Iris pigment epithelial cell (primary cell): ENCODE measurements at places on chromosomes 11 and 22.
A peak's percentile ranks its signal among the peaks of the same experiment; 100 is the strongest.

DNA sequence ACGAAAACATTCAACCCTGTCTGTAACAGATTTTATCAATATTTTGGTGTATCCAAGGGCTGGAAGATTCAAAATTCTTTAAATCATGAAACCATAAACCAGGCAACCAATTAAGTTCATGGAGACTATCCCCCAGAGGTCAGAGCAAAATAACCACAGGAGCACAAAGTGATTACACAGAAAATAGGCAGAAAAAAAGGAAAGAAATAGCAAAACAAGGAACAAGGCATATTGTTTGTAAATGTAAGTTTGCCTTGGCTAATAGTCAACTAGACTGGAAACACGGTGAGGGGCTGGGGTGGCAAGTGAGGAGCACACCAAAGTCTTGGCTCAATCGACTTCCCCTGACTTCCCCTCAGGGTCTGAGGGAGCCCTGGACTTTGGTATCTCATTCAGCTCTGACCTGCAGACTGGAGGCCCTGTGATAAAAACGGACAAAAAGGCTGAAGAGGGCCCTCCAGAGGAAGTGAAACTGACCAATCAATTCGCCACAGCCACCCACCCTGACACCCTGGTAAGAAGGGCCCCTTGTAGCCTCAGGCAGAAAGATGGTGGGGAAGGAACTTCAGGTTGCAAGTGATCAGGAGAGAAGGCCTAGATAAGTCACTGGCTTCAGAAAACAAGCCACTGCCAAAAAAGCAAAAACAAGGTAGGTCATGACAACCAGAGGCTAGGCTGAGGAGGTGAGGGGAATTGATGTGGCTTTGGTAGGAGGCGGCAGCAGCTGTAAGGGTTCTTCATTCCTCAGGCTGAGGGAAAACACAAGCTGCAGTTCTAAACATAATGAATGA lies 1.8 kb downstream of the SIK3 start:
- no peak for DNase-seq

- no peak for DNase-seq
Observed at GRCh38 chr22:47361247-47361646, 598.8 kb downstream of the TBC1D22A start.

DNA sequence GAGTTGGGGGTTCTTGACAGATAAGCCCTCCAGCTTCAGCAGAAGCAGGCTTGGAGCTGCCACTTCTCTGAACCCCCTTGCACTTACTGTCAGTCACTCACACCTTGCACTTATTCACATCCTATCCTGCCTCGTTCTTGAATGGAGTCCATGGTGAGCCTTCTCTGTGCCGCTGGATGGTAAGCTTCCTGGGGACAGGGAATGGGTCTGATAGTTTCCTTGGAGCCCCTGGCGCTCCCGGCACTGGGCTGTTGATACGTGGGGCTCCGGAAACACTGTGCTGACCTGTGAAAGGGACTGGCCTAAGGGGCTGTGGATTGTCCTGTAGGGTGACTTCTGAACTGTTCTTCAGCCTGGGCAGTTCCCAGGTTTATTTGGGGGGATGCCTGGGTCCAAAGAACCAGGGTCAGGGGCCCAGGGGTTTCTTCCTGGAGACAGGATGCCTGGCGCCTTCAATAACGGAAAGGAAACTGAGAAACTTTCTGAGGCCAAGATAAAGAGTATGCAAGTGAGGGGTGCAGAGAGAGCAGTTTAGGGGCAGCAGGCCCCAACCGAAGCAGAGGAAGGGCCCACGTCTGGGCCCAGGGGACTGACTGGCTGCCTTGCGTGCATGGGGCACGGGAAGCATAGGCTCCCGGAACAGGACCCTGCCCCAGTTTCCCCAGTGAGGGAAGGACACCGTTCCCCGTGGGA lies 709 bp upstream of the ST3GAL4 start:
- DNase-seq = no peak

GRCh38 chr11:65553301-65554001 lies 4.7 kb downstream of the LTBP3 start:
- no peak for DNase-seq

DNA sequence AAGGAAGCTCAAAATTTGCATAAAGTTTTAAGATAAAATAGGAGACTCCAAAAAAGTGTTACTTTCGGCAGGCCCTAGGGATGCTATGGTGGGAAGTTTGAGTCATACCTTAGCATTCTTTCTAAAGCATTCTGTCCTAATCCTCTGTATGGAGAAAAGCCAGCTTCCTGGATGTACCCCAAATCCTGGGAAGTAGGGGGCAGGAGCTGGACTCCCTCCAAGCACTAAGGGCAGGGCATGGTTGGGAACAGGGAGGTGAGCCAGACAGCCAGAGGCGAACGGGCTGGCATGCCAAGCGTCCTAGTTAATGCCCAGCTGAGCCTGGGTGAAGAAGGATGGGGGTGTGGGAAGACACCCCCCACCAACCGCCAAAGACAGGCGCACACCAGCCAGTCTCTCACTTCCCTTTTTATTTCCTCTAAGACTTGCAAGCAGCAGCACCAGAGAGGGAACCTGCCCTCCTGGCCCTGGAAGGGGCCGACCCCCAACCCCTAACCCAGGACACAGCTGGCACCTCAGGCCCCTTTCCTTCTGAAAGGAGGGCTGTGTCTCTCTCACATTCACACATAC lies 23.9 kb downstream of the RTN4RL2 start:
- DNase-seq = no peak

GRCh38 chr11:33606762-33607161 lies 93.9 kb downstream of the C11orf91 start:
- DNase-seq = no peak

DNA sequence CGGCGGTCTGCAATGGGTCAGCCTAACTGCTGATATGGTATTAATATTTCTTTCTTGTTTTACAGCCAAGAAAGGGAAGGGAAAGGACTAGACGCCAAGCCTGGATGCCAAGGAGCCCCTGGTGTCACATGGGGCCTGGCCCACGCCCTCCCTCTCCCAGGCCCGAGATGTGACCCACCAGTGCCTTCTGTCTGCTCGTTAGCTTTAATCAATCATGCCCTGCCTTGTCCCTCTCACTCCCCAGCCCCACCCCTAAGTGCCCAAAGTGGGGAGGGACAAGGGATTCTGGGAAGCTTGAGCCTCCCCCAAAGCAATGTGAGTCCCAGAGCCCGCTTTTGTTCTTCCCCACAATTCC lies 1.9 kb downstream of the MDK start:
- no peak for DNase-seq

DNA sequence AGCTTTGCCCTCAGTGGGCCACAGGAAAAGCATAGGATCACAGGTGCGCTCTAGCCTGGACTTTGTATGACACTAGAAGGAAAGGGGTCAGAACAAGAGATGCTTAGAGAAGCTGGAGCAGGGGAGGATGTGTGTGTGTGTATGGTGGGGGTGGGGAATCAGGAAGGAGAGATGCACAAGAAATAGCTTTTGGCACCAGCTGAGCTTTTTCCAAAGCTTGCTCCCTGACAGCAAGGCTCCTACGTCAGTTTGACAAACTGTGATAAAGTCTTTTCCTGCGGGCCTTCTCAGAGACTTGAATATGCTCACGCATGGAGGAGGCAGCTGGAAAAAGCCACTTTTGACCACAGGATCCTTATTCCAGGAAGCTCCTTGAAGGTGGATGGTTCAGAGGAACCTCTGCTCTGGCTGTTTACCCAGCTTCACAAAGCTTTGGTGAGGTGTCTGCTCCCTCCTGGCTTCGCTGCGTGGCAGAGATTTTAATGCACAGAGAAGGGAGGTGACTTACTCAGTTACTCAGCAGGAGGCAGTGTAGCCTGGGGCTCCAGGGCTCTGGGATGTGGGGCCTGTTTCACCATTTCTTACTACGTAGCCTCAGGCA lies 3.9 kb downstream of the CDC42EP1 start:
- peak; percentile 45 for DNase-seq

DNA sequence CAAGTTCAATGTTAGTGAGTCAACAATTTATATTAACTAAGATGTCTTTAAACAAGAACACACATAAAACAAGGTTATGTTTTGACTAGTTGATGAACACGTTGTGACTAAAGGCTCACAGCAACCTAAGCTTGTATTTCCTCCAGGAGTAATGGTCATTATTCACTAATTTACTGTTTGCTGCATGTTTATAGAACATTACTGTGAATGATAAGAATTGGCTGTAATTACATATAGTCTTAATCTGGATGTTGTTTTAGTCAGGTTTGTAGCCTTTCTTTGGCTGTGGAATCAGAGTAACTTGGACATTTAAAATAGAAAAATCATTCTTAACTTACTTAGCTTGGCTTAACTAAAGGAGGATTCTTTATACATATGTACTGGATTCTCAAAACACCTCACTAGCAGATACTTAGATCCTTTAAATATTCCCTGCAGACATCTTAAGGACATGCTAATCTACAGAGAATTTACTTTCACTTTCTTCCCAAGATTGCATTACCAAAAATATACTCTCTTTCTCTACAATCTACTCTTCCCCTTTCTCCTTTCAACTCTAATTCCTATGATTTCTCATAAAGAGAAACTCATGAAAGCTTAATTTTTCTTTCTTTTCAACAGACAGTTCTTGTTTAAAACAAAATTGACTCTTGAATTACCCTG lies 319.7 kb upstream of the CTSC start:
- DNase-seq = no peak

DNA sequence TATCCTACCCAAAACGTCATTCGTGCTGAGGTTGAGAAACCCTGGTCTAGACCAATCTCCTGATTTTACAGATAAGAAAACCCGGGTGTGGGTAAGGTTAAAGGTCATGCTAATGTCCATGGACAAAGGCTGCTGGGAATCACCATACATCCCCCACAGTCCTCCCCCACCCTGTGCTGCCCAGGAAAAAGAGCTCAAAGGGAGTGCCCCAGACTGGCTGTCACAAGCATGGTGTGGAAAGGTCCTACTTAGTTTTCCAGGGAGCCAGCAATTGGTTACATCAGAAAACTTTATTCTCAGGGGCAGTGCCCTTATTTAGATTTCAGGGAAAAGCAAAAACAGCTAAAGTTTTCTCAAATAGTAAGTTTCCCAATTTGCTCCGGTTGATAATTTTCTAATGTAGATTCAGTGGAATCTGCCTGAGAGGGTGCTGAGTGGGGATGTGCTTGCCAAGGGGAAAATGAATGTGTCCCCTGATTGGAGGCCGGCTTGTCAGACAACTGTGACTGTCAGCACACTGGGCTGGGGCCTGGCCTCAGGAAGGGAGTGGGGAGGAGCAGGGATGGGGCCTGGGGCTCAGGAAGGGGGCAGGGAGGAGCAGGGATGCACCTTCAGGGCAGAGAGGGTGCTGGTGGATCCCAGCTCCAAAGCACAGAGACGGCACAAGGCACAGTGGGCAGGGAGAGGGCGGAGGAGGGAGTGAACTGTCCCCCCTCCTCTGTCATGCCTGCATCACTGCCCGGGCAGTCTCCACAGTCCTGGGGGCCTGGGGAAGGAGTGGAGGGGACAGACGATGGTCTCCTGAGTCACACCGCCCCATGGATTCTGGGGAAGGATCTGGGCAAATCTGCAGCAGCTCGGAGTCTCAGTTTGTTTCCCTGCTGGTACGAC lies 263.6 kb downstream of the KIRREL3 start:
- no peak for DNase-seq

- DNase-seq = peak; percentile 80
Observed at GRCh38 chr22:40603088-40603605, 33.4 kb downstream of the MRTFA start.

DNA sequence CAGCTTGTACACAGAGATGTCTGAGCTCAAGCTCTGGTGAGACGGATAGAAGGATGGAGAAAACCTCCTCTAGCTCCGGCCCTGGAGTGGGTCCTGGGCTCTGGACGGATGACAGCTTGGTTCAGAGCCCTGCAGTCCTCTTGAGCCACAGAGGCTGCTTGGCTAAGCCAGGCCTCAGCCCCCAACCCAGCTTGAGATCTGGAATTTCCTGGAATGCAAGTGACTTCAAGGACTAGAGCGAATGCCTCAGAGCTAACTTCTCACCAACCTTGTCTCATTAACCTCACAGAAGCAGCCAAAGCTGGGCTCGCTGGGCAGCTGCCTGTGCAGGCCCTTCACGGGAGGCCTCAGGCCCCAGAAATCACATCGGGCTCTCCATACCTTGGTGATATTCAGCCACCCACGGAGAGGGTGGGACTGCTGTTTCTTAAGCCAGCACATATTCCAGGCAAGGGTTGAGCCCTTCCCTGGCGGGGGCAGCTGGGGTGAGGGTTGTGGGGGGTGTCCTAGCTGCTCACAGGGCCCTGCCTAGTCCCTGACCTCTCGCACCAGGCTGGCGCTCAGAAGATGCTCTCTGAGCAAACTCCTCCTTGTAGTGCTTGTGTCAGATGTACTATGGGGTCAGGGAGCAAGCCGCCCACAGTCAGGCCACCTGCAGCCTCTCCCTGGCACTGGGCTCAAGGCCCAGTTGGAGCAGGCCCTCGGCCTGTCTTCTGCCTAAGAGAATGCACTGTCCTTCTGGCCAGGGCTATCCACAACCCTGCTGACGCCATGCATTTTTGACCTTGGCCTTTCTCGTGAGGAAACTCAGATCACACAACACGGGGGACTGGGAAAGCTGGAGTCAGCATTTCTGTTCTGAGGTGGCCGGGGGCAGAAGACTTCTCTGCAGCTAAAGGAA lies 73.6 kb upstream of the TTLL12 start:
- no peak for DNase-seq

DNA sequence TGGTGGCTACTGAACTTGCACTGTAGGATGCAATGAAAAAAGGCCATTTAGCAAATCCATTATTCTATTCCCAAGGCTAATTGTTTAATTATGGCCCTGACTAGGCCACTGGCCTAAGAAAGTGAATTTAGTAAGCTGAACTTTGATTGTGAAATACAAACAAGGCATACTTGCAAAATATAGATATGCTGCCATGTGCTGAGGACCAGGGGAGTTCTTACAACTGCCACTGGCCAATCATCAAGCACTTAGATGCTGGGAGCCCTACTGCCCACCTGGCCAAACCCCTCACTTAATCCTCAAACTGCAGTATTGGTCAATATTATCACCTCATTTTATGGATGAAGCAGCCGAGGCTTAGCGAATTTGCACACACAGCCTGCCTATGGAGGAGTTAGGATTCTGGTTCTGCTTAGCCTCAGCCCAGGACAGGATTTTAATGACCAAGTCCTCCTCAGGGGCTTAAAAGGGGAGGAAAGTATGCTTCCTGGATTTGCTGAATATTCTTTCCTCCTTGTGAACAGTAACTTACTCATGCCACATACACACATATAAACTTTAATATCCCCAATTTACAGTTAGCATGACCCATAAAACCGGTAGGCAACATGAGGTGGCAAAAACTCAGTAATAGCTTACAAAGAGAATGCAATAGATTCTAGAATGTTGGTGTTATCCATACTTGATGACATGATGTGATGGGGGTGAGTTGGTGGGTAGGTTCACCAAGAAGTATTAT lies 39.3 kb downstream of the CD44 start:
- DNase-seq = no peak

DNA sequence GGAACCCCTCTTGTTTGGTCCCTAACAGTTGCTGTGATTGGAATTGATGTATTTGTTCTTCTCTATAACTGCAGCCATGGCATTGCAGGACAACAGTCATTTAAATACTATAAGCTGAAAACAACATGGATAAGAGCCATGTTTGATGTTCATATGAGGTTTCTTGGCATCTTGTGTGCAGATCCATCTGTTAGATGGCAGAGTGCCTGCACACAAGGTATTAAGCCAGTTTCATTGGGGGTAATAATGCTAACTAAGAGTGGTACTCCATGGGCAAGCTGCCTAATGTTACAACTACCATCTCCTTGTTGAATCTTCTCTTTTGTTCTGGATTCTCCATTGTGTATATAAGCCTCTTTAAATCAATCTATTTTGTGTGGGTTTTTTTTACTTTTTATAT lies 206.0 kb upstream of the CHORDC1 start:
- DNase-seq = no peak
